ENCODE measurements at places on chromosomes 12 and 14.

DNA sequence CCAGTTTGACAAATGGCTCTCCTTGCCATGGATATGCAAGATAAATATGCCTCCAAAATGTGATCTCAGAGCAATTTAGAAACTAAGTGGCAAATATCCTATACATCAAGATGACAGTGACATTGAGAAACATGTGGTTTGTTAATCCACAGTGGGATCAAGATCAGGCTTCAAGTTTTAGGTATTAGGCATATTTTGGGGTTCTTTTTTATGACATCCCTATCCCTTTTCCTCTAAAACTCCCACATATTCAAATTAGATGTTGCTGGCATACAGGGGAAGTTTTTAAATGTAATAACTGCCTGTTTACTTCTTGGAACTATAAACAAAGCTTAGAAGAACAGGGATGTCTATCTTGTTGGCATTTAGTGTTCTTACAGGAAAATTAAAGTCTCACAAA, 179.4 kb downstream of the CRADD start:
- no peak for DNase-seq

DNA sequence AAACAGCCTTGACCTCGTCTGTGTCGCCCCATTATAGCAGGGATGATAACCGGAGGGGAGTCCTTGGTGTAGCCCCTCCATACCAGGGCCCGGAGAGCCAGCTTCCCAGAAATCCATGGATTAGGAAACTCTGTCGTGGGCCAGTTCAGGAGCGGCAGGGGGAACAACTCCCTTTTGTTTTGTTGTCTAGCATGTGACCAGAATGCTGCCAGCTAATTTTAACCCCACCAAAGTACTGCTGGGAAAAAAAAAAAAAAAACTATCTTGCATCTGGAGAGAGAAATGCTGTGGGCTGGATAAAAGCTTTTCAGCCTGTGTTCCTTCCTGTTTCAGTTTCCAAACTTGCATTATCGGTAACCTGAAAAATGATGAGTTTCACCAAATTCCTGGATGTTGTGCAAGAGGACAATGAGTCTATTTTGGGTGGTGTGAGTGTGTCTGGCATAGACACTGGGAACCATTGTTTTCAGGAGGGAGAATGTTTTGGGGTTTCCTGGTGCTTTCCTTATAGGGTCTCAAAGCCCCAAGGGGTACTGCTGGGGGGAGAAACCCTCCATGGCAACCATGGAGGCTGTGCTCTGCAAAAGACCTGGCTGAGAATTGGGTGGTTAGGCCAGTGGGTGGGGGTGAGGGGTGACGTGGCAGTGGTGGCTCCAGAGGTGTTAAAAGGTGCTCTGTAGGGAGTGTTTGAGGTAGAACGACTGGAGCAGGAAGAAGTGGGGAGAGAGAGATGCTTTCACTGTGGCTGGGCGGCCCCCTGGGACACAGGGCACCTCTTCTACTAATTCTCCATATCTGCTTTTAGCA, 14.9 kb upstream of the IRF2BPL start:
- DNase-seq = peak; percentile 67

DNA sequence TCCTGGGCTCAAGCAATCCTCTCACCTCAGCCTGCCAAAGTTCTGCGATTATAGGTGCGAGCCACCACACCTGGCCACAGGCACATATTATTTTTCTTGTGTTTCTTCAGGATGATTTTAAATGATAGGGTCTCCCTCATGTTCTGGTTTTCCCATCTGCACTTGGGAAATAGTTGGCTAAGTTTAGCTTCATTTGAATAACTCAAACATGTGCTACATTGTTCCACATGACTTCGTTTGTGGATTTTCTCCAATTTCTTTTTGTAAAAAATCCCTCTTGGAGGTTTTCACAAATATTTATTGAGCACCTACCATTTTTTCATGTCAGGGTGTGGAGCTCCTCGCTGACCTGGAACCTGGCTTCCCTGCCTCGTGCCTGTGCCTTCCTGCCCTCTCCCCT, 55.2 kb upstream of the GNPNAT1 start:
- DNase-seq = no peak

GRCh38 chr12:51186465-51187085, 13.6 kb upstream of the TFCP2 start:
- DNase-seq = no peak

GRCh38 chr12:118536306-118536906, 160.1 kb downstream of the SUDS3 start:
- DNase-seq = no peak

GRCh38 chr12:92690601-92691000, 12.2 kb upstream of the PLEKHG7 start:
- DNase-seq = no peak

GRCh38 chr12:24020397-24021163, 71.1 kb upstream of the SOX5 start:
- no peak for DNase-seq
